ENCODE measurements at places on chromosomes 12 and 14.

DNA sequence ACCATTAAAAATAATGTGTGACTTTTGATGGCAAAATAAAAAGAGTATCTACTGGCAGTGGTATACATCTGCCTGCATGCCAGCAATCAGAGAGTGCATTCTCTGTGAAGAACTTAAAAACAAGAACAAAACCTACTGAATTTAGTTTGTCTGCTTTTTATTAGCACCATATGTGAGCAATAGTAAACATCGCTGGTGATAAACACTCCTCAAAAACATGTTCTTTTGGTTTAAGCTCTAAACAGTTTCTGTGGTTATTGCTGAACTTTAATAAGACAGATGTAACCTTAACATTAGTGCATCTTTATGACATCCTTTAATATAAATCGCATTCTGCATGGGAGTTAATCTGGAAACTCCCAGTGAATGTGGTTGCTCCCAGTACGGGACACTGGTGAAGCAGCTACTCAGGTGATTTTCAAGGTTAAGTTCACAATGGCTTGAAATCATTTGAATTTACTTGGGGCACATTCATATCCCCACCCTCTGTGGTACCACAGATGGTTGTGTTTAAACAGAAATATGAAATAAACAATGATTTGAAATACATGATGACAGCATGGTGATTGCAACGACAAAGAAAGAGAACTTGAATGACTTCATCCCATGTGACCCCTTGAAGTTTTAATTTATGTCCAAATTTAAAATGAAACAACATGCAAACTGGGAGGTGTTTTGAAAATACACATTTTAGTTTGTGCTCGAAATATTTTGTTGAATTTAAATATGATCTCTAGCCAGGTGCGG lies 285.9 kb downstream of the FOXN3 start:
- H3K36me3 ChIP-seq = no peaks in the 10 kb centered on the region
- no peaks in the 10 kb centered on the region for H3K27me3 ChIP-seq
- no peak overlapping the region for H3K27ac ChIP-seq
- no peak for DNase-seq
- H3K4me1 ChIP-seq = no peaks in the 10 kb centered on the region

GRCh38 chr12:111412830-111413441 lies 7.2 kb downstream of the SH2B3 start:
- H3K4me3 ChIP-seq = no peak overlapping the region
- no peak for DNase-seq
- peak overlapping the region; percentile 83 for H3K27ac ChIP-seq
- peaks cover 93% of the 10 kb centered on the region for H3K4me1 ChIP-seq

DNA sequence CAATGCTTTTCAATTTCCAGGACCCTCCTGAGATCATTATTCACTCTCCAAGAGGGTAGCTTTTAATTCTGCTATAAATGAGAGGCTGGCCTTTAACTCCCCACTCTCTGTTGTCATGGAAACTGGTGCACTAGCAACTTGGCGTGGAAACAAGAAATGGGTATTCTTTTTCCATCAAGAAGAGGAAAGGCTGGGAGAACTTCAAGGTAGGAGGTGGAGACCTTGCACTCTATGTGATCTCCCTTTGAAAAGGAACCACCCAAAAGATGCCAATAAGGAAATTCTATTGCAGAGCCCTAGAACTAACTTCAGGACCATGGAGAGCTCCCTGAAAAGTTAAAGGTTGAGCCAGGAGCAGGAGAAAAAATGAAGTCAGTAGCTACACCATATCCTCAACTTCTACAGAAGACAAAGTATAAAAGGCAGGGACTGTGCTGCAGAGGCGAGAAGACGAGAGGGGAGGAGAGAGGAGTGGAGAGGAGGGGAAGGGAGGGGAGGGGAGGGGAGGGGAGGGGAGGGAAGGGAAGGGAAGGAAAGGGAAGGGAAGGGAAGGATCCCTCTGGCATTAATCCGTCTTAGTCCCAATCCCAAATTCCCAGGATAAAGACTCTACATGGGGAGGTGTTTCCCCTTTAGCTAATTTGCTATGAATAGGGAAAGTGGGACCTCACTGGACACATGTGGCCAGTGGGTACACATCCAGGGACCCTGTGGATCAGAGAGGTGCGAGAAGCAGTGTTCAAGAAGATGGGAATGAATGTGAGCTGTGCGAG lies 46.7 kb upstream of the FICD start:
- no peak overlapping the region for H3K27ac ChIP-seq
- no peaks in the 10 kb centered on the region for H3K27me3 ChIP-seq
- no peak overlapping the region for H3K4me3 ChIP-seq
- DNase-seq = peak; percentile 10

GRCh38 chr14:92969430-92969829 lies 46.5 kb downstream of the CHGA start:
- H3K4me3 ChIP-seq = no peak overlapping the region
- H3K27me3 ChIP-seq = no peaks in the 10 kb centered on the region
- H3K36me3 ChIP-seq = no peaks in the 10 kb centered on the region
- DNase-seq = no peak
- H3K27ac ChIP-seq = peak overlapping the region; percentile 59

DNA sequence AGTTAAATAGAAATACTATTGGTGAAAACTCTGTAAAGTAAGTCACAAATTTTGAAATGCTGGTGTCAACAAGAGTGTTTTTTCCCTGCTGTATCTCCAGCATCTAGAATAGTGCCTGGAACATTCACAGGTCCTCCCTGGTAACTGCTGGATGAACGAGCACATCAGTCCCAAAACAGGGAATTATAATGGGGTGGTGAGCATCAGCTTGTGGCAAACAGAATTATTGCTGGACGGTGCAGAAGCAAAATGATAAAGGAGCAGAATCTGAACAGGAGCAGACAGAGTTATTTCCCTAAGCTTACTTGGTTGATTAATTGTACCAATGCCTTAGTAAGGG lies 129.9 kb downstream of the GRIP1 start:
- DNase-seq = no peak
- no peaks in the 10 kb centered on the region for H3K4me1 ChIP-seq
- H3K27me3 ChIP-seq = no peaks in the 10 kb centered on the region
- H3K27ac ChIP-seq = no peak overlapping the region
- H3K4me3 ChIP-seq = no peak overlapping the region
- H3K36me3 ChIP-seq = no peaks in the 10 kb centered on the region

GRCh38 chr12:59067083-59067482 lies 146.8 kb upstream of the LRIG3 start:
- no peaks in the 10 kb centered on the region for H3K27me3 ChIP-seq
- H3K4me1 ChIP-seq = no peaks in the 10 kb centered on the region
- DNase-seq = no peak
- H3K36me3 ChIP-seq = no peaks in the 10 kb centered on the region
- H3K27ac ChIP-seq = no peak overlapping the region
- H3K4me3 ChIP-seq = no peak overlapping the region

DNA sequence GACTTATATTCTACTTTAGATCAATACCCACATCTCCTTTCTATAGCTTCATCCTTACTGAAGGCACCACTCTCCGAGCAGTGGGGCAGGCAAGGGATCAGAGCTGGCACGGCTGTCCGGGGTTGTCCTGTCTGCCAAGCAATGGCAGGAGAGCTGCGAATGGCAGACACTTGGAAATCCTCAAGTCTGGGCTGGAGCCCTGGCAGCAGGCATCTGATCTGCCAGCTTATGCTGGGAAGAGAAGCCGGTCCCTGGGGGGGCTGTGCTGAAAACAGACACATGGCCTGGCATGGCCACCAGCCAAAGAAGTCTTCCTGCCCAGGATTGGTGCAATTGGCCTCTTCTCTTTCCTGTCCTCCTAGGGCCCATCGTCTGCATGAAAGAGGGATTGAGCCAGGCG lies 280.2 kb upstream of the PWP1 start:
- no peaks in the 10 kb centered on the region for H3K4me1 ChIP-seq
- no peaks in the 10 kb centered on the region for H3K36me3 ChIP-seq
- DNase-seq = peak; percentile 32
- no peak overlapping the region for H3K4me3 ChIP-seq

GRCh38 chr14:22802860-22803686 lies 12.2 kb downstream of the SLC7A7 start:
- no peaks in the 10 kb centered on the region for H3K36me3 ChIP-seq
- H3K27ac ChIP-seq = no peak overlapping the region
- no peak for DNase-seq
- H3K4me3 ChIP-seq = no peak overlapping the region
- peaks cover 45% of the 10 kb centered on the region for H3K4me1 ChIP-seq
- H3K27me3 ChIP-seq = no peaks in the 10 kb centered on the region

GRCh38 chr12:15165012-15165659 lies 56.1 kb downstream of the RERG start:
- no peaks in the 10 kb centered on the region for H3K27me3 ChIP-seq
- no peak for DNase-seq
- H3K36me3 ChIP-seq = no peaks in the 10 kb centered on the region
- H3K4me1 ChIP-seq = no peaks in the 10 kb centered on the region

- no peak for DNase-seq
- H3K4me3 ChIP-seq = peak overlapping the region; percentile 37
- no peaks in the 10 kb centered on the region for H3K27me3 ChIP-seq
- H3K27ac ChIP-seq = peak overlapping the region; percentile 79
- H3K36me3 ChIP-seq = no peaks in the 10 kb centered on the region
These were observed 55.1 kb downstream of the SSH1 start for GRCh38 chr12:108802101-108802961.

DNA sequence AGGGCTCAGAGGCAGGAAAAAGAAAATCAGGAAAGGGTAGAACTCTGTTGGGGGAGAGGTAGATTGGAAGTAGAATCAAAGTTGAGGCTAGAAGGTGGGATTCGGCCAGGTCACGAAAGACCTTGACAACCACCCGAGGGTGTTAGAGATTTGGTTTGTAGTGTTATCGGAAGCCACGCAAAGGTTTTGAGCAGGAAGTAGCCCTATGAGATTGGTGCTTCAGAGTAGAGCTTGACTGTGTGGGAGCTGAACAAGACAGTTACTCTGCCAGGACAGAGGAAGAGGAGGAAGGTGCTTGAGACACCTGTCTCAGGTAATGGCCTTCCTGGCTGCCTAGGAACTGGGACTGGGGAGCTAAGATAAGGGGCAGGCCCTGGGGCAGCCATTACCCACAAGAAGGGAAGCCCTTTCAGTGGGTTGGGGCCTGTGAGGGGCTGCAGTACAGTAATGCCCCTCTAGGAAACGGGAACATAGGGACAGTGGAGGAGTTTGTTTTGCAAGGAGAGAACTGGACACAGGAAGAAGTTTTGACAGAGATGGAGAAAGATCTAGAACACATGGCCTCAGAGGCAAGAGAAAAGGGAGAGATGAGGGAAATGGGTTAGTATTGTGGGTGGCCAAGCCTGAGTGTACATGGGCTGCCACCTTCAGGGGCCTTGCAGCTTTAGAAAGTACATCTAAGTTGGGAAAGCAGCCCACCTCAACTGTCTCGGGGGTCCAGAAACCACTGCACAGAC lies 73.5 kb downstream of the RIN3 start:
- peak overlapping the region; percentile 83 for H3K27ac ChIP-seq
- DNase-seq = no peak
- no peaks in the 10 kb centered on the region for H3K27me3 ChIP-seq
- peaks cover 30% of the 10 kb centered on the region for H3K4me1 ChIP-seq

- H3K27me3 ChIP-seq = no peaks in the 10 kb centered on the region
- H3K4me1 ChIP-seq = peaks cover 2% of the 10 kb centered on the region
- H3K36me3 ChIP-seq = no peaks in the 10 kb centered on the region
These were observed 103.7 kb downstream of the DYRK2 start for GRCh38 chr12:67752226-67752732.

GRCh38 chr12:107536613-107537012 lies 149.0 kb upstream of the PWP1 start:
- no peak overlapping the region for H3K27ac ChIP-seq
- no peaks in the 10 kb centered on the region for H3K36me3 ChIP-seq
- H3K4me1 ChIP-seq = no peaks in the 10 kb centered on the region
- H3K4me3 ChIP-seq = no peak overlapping the region
- DNase-seq = no peak
- H3K27me3 ChIP-seq = no peaks in the 10 kb centered on the region

DNA sequence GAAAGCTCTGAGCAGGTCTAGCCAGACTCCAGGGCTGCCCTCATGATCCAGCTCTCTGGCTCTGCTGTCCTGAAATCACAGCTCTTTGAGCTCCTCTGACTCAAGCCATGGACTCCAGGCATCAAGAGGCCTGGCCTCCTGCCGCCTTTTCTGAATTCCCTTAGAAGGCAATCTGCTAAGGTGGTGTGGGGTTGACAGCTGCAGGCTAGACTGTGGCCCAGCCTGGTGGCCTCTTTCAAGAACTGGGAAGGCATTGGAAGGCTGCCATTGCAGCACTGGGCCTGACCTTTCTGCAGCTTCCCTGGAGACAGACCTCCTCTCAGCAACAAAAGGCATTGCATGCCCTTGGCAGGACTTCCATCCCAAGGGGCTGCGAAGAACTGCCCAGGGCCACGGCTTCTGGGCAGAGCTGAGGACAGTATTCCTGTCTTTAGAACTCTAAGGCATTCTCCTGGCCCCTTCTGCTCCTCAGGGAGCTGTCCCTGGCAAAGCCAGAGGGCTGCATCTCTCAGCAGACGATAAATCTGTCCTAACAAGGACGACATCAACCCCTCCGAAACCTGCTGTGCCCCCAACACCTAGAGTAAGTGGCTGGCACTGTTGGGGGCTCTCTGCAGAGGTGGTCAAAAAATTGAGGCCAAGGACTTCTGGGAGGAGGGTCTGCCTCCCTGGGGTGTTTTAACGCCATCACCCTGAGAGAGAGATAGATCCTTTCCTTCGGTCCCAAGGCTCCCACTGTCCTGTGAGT lies 115.6 kb downstream of the RBM19 start:
- no peak overlapping the region for H3K4me3 ChIP-seq
- H3K27ac ChIP-seq = peak overlapping the region; percentile 45
- H3K4me1 ChIP-seq = peaks cover 36% of the 10 kb centered on the region
- no peaks in the 10 kb centered on the region for H3K36me3 ChIP-seq
- DNase-seq = peak; percentile 69
- no peaks in the 10 kb centered on the region for H3K27me3 ChIP-seq
